Tibial artery (tissue), 4 donors: ENCODE measurements at places on chromosomes 5 and 9.

DNA sequence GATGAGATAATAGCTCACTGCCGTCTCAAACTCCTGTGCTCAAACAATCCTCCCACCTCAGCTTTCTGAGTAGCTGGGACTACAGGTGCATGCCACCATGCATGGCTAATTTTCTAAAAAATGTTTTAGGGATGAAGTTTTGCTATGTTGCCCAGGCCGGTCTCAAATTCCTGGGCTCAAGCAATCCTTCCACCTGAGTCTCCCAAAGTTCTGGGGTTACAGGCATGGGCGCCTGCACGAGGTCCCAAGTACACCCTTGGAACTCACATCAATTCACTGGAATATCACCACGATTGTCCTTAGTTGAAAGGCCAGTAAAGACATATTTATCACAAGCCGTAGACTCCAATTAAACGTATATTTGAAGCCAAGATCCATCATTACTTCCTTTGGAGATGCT is 184.6 kb downstream of the IRX1 start:
- DNase-seq = no peak
- H3K27ac ChIP-seq = no peak overlapping the region
- H3K4me1 ChIP-seq = no peaks in the 10 kb centered on the region
- no peak overlapping the region for H3K4me3 ChIP-seq

- peaks cover 6% of the 10 kb centered on the region for H3K4me1 ChIP-seq
- no peaks in the 10 kb centered on the region for H3K27me3 ChIP-seq
- no peak overlapping the region for H3K4me3 ChIP-seq
- H3K27ac ChIP-seq = no peak overlapping the region
- H3K36me3 ChIP-seq = no peaks in the 10 kb centered on the region
Measured at GRCh38 chr5:120779674-120780073, 315.6 kb downstream of the PRR16 start.

DNA sequence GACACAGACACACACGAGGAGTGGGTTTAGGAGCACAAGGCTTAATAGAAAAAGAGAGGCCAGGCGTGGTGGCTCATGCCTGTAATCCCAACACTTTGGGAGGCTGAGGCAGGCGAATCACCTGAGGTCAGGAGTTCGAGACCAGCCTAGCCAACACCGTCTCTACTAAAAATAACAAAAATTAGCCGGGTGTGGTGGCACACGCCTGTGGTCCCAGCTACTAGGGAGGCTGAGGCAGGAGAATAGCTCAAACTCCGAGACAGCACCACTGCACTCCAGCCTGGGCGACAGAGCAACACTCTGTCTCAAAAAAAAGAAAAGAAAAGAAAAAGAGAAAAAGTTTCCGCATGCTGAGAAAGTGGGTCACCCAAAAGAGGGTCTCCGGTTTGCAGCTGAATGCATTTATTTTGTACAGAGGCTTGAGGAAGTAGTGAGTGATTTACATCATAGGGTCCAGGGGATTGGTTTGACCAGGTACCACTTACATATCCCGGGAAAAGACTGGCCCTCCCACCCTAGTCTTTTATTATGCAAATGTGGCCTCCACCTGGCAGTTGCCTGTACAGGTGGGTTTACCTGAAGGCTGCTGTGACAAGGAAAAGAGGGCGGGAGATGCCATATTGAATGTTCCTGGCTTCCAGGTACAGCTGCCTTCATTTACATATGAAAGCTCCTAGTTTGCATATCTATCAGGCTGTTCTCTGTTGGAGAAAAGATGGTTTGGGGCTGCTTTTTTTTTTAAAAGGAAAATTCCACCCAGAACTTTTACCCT is 366.2 kb upstream of the GRAMD2B start:
- H3K4me1 ChIP-seq = no peaks in the 10 kb centered on the region
- no peaks in the 10 kb centered on the region for H3K27me3 ChIP-seq
- H3K36me3 ChIP-seq = no peaks in the 10 kb centered on the region
- H3K4me3 ChIP-seq = no peak overlapping the region
- no peak for DNase-seq

DNA sequence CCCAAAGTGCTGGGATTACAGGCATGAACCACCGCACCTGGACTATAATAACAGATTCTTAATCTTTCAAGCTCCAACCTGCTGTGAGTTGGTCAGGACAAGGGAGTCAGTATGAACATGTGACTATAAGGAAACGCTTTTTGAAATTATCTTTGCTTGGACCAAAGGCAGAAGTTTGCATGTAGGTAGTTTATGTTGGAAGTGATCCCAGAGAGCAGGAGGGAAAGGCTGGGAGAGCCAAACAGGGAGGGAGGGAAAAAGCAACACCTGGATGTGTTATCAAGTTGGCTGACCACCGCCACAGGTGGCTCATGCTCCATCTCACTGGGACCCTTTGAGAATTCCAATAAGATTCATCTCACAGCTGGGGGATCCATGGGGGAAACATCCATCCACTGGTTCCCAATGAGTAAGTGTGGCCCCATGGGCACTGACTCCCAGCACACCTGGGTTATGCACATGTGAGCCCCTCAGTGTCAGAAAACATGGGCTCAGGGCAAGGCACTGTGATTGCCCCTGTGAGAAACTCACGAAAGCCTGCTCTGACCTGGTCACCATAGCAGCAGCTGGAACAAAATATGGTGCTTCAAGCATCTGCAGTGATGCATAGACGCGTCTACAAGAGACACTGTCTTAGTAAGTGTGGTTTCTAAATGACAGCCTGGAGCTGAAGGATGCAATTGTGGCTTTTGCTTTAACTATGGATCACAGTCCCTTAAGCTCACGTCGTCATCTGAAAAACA is 62.1 kb downstream of the ARSB start:
- H3K27ac ChIP-seq = no peak overlapping the region
- DNase-seq = no peak
- no peak overlapping the region for H3K4me3 ChIP-seq
- no peaks in the 10 kb centered on the region for H3K4me1 ChIP-seq
- H3K36me3 ChIP-seq = no peaks in the 10 kb centered on the region

DNA sequence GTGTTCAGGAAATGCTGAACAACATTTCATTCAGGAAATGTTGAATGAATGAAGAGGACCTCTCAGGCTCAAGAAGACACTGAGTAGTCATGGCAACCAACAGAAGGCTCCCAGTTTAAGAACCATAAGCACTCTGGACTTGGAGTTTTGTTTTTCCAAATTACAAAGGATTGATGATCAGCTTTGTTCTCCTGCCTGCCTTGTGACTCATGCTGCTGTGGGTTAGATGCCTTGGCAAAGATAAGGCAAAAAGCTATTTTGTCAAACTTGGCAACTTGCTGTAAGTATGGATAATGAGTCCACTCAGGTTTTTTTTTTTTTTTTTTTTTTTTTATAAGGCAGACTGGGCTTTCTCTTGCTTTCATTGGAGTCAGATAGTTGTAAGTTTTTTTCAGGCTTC is 365.0 kb downstream of the TMEM232 start:
- no peaks in the 10 kb centered on the region for H3K27me3 ChIP-seq
- no peaks in the 10 kb centered on the region for H3K36me3 ChIP-seq
- no peak overlapping the region for H3K27ac ChIP-seq

DNA sequence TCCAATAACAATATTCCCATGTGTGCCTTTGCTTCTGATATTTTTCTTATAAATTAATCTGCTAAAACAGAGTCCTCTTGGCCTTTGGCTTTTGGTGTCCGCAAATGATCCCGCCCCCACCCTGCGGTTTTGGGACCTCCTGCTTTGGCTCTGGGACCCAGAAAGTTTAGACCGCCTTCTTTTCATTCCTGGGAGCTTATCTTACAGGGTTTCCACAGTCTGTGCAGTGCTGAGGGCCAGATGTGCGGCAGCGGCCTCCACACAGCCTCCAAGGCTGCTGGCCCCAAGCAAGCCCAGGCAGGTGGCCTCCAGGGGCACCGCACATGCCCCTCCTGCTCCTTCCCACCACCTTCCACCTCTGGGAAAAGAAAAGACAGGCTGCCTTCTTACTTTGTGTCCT is 191.5 kb downstream of the ERCC6L2 start:
- no peaks in the 10 kb centered on the region for H3K27me3 ChIP-seq
- DNase-seq = peak; percentile 82
- peak overlapping the region; percentile 48 for H3K27ac ChIP-seq
- no peak overlapping the region for H3K4me3 ChIP-seq

DNA sequence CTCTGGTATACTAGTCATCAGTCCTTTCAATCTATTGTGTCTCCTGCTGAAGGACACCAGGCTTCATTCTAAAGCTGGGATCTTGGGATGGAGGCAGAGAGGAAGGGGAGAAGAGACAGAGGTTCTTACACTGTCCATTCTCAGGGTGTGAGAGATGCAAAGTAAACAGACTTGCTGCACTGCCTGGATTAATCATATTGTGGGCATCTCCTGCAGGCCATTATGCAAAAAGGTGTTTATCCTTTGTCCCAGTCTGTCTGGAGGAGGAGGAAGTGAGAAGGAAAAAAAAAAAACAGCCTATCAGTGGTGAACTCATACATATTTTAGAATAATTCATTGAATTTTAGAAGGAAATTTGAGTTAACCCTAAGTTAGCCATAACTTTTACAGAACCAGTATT is 92.9 kb upstream of the TNPO1 start:
- no peak overlapping the region for H3K27ac ChIP-seq
- H3K27me3 ChIP-seq = no peaks in the 10 kb centered on the region
- H3K4me1 ChIP-seq = no peaks in the 10 kb centered on the region
- no peak for DNase-seq

DNA sequence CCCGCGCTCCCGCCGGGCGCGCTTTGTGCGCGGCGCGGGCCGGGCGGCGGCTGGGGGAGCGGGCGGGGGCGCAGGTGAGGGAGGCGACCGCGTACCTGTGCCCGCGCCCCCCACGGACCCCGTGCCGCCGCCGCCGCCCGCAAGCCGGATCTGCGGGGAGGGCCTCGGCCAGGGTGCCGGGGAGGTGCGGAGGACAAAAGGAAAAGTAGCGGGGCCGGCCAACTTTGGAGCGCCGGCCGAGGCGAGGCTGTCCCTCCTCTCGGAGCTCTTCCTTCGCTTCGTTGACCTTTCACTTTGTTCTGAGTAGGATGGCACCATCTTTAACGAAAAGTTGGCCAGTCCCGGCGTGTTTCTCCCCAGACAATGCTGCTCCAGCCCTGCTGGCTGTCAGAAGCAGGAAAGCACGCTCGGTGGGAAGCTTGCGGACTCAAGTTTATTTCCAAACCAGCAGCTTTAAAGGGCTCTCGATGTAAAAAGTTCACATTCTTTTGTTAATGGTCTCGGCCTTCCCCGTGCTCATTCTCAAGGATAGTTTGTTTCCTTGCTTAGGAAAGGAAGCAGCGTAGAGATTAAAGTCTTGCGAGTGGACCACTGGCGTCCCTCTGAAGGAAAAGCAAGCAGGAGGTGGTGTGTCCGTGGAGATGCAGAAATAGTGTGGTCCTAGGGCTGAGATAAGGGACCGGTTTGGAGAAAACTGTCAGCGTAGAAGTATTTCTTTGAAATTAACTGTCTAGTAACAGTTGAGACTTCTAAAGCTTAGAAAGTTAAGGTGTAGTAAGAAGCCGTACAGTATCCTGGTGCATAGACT is 639 bp downstream of the EHMT1 start:
- H3K4me1 ChIP-seq = peaks cover 48% of the 10 kb centered on the region
- DNase-seq = peak; percentile 71
- H3K4me3 ChIP-seq = peak overlapping the region; percentile 80
- peaks cover 36% of the 10 kb centered on the region for H3K36me3 ChIP-seq
- peak overlapping the region; percentile 78 for H3K27ac ChIP-seq

- no peaks in the 10 kb centered on the region for H3K4me1 ChIP-seq
- peak overlapping the region; percentile 29 for H3K27ac ChIP-seq
- H3K36me3 ChIP-seq = no peaks in the 10 kb centered on the region
- no peak overlapping the region for H3K4me3 ChIP-seq
Measured at GRCh38 chr5:96288166-96288844, 144.7 kb downstream of the PCSK1 start.

GRCh38 chr5:64838376-64838775 is 69.6 kb downstream of the CWC27 start:
- no peak overlapping the region for H3K4me3 ChIP-seq
- no peak for DNase-seq
- no peaks in the 10 kb centered on the region for H3K27me3 ChIP-seq
- H3K36me3 ChIP-seq = peaks cover 10% of the 10 kb centered on the region
- H3K27ac ChIP-seq = no peak overlapping the region
- peaks cover 4% of the 10 kb centered on the region for H3K4me1 ChIP-seq

GRCh38 chr5:19855453-19855852 is 132.5 kb downstream of the CDH18 start:
- no peak overlapping the region for H3K27ac ChIP-seq
- no peak for DNase-seq
- no peaks in the 10 kb centered on the region for H3K36me3 ChIP-seq
- H3K27me3 ChIP-seq = no peaks in the 10 kb centered on the region

- no peaks in the 10 kb centered on the region for H3K4me1 ChIP-seq
- no peak overlapping the region for H3K27ac ChIP-seq
- H3K4me3 ChIP-seq = no peak overlapping the region
- no peaks in the 10 kb centered on the region for H3K27me3 ChIP-seq
- DNase-seq = no peak
- peaks cover 44% of the 10 kb centered on the region for H3K36me3 ChIP-seq
Measured at GRCh38 chr9:128521956-128522355, 17.4 kb downstream of the GLE1 start.

- no peak overlapping the region for H3K27ac ChIP-seq
- H3K36me3 ChIP-seq = no peaks in the 10 kb centered on the region
- no peaks in the 10 kb centered on the region for H3K4me1 ChIP-seq
- H3K4me3 ChIP-seq = no peak overlapping the region
- peaks cover 52% of the 10 kb centered on the region for H3K27me3 ChIP-seq
Measured at GRCh38 chr9:136700304-136700703, 12.1 kb upstream of the DIPK1B start.

- H3K4me1 ChIP-seq = peaks cover 4% of the 10 kb centered on the region
- no peaks in the 10 kb centered on the region for H3K36me3 ChIP-seq
- no peak overlapping the region for H3K4me3 ChIP-seq
- no peak for DNase-seq
- no peak overlapping the region for H3K27ac ChIP-seq
Measured at GRCh38 chr5:168217497-168217896, 73.9 kb upstream of the WWC1 start.

DNA sequence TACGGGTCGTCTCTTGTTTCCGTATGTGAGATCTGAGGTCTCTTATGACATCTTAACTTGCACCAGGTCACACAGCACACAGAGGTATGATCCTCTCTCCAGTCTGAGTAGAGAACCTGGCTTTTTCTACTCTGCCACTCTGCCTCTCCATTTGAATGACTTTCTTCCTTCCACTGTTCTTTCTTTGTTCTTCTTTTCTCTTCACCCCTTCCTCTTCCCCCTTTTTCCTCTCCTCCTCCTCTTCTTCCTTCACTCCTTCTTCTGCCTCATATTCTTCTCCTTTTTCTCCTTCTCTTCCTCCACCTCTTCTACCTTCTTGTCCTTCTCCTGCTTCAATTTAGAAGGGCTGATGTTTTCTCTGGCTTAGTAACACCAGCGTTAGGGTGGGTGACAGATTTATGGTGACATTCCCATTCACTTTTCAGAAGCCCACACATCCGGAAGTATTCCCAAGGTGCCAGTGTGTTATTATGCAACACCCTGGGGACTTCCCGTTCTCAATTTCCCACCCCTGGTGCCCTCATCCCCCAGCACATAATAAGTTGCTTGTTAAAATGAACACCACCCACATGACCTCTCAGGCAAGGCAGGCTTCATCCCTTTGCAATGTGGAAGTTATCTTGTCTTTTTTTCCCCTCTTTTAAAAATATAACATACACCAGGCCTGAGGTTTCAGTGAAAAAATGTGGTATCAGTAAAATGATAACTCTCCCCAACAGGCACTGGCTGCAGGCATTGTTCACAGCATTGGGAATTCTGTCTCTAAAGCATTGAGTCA is 122.0 kb downstream of the PAPPA start:
- H3K27ac ChIP-seq = no peak overlapping the region
- H3K27me3 ChIP-seq = no peaks in the 10 kb centered on the region
- H3K4me3 ChIP-seq = no peak overlapping the region
- DNase-seq = no peak
